Midbrain (tissue), 1 donor: ENCODE measurements at places on chromosomes 16 and 17.

DNA sequence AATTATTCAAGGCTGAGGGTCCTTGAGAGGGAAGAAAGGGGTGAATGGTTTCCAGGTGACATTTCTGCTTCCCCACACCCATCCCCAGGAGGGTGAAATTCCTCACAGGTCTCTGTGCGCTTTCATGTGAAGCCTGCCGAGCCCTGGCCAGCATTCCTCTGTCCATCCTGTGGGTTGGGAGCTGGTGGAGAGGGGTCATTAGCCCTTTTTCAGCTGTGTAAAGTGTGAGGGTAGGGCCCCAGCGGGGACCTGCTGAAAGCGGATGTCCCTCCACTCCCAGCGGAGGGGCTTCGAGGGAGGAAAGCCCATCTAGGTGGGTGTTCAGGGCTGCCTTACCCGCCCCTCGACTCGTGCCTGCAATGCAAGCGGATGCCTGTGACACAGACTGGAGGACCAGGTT lies 53.3 kb upstream of the DLX4 start:
- no peak for DNase-seq

- DNase-seq = no peak
Observed at GRCh38 chr16:53773881-53774280, 69.9 kb downstream of the FTO start.

GRCh38 chr17:76810956-76811355 lies 57.2 kb upstream of the MGAT5B start:
- no peak for DNase-seq

DNA sequence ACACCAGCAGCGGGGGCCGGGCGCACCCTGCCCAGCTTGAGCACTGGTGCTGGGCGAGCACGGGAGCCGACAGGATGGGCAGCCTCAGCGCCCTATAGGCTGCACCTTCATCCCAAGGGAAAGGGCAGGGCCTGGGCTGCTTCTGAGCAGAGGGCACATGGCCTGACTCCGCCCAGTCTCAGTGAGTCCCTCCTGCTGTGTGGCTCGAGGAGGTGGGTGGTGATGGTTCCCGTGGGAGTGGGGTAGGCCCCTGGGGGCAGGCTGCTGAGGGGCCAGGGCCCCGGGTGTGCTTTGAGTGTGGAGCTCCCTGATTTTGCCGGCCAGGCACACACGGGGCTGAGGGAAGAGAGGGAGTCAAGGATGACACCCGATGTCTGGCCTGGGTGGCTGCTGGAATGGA lies 37.9 kb downstream of the TSC2 start:
- no peak for DNase-seq

GRCh38 chr17:81735264-81736102 lies 23.4 kb downstream of the SLC25A10 start:
- peak; percentile 2 for DNase-seq

- no peak for DNase-seq
Observed at GRCh38 chr17:64081802-64082799, 47.8 kb downstream of the ERN1 start.

GRCh38 chr17:81608605-81609004 lies 28.3 kb downstream of the NPLOC4 start:
- no peak for DNase-seq

DNA sequence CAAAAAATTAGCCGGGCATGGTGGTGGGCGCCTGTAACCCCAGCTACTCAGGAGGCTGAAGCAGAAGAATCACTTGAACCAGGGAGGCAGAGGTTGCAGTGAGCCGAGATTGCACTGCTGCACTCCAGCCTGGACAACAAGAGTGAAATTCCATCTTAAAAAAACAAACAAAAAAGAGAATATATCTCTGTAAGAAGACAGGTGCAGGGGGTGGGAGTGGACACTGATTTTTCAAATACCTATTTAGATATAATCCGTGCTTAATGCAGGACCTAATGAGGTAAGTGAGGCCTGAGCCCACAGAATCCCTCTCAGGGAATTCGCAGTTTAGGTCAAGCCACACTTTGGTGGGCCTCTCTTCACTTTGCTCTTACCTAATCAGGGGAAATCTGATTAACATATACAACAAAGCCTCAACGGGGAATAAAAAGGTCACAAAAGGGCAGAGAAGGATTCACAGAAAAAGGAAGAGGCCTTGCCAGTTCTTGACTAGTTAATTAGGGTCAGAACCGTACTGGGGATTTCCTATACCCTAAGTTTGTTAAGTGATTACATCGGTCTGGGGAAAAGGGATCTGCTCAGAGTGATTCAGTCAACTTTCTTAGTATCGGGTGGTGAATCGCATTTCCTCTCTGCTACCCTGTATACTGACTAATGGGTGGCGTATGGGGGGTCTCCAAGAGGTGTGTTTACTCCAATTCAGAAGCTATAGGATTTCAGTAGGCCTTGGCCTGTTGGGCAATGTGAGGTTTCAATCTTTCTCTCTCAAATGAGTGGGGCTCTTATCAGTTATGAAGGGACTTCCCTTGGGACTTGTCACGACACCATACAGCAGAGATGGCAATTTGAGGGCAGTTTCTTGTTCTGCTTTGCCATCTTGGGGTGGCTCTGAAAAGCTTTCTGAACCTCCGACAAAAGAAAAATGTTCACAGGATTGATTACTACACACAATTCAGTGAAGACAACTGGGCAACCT lies 1.9 kb upstream of the NFAT5 start:
- peak; percentile 20 for DNase-seq

- DNase-seq = no peak
Observed at GRCh38 chr16:19384656-19385055, 33.0 kb upstream of the TMC5 start.

- no peak for DNase-seq
Observed at GRCh38 chr16:8655184-8655717, 19.2 kb upstream of the ABAT start.

GRCh38 chr16:69417520-69418199 lies 6.8 kb upstream of the CYB5B start:
- DNase-seq = peak; percentile 47

DNA sequence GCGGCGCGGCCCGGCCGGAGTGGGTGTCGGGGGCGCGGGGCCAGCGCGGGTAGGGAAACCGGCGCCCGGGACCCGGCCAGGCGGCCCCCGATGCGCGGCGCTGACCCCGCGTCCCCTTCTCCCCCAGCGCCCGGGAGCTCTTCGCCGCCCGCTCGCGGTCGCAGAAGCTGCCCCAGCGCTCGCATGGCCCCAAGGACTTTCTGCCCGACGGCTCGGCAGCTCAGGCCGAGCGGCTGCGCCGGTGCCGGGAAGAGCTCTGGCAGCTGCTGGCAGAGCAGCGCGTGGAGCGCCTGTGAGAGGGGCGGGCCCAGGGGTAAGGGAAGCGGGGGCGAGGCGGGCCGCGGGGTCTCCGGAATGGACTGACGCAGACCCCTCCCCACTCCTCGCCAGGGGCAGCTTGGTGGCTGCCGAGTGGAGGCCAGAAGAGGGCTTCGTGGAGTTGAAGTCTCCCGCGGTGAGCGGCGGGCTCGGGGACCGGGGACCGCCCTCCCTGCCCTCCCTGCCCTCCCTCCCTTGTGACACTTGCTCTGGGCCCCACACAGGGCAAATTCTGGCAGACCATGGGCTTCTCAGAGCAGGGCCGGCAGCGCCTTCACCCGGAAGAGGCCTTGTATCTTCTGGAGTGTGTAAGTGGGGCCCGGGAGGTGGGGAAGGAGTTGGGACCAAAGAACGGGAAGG lies 430 bp downstream of the TSEN54 start:
- no peak for DNase-seq

GRCh38 chr17:20203761-20204263 lies 194.7 kb downstream of the SPECC1 start:
- no peak for DNase-seq

- peak; percentile 96 for DNase-seq
Observed at GRCh38 chr17:44308320-44308818, at the start of gene RUNDC3A. Gene RUNDC3A, plus strand, starts transcription at chr17:44308601. Its CDS starts 232 bp downstream, at chr17:44308833.

DNA sequence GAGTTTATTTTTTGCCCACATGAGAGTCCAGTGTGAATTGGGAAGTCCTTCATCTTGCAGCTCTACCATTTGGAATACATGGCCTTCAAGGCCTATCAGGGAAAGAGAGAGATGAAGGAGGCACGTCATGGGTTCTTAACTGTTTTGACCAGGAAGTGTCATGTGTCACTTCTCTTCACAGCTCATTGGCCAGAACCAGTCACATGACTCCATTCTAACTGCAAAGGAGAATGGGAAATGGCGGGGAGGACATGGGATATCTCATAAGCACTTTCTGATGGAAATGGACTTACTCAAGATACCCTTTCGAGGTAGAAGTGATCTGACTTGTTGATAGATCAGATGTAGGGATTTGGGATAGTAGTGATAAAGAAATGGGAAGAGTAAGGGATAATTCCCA lies 57.9 kb upstream of the CES5A start:
- no peak for DNase-seq

- peak; percentile 85 for DNase-seq
Observed at GRCh38 chr16:56263711-56264608, 72.7 kb downstream of the GNAO1 start.

- DNase-seq = no peak
Observed at GRCh38 chr17:10739386-10739785, 9.6 kb upstream of the TMEM220 start.

DNA sequence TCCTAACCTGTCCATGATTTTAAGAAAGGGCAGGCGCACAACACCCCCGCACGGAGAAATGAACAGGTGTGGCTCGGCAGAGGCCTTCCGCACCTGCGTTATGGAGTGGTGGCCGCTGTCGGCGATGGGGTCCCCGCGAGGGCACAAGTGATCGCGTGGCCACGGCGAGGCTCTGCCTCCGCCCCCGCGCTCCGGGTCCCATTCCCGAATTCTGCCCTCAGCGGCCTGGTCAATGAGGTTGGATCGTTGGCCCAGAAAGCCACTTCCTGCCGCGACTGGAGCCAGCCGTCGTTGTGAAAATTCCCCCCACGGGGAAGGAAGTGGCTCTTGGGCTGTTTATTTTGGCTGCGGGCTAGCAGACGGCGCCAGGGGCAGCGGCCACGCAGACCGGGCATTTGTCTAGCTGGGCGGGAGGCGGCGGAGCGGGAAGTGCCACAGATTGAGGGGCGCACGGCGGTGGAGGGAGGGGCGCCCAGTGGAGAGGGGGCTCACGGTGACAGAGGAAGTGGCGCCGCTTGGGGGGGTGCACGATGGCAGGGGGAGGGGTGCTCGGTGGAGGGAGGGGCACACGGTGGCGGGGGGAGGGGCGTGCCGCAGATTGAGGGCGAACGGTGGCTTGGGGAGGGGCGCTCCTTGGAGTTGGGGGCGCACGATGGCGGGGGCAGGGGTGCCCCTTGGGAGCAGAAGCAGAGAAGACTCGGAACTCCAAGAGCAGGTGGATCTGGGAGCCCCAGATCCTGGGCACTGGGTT lies 25.0 kb downstream of the MRC2 start:
- peak; percentile 26 for DNase-seq

DNA sequence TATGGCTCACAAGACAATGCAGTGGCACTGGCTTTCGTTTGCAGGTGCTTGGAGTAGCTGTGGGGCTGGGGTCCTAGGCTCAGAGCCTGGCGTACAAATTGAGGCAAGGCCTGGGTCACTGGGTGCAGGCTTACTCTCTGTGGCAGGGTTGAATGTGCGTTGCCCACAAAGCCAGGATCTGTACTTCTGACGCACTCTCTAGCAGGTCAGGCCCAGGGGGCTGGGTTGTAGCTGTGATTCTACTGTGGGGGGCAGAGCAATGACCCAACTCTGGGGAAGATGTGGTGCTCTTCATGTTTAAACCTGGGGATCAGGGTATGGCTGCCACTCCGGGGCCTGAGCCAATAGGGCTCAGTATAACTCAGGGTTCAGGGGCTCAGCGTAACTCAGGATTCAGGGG lies 6.4 kb upstream of the PRSS21 start:
- no peak for DNase-seq
